Amniotic epithelial cell (primary cell): ENCODE measurements at places on chromosomes 7 and 10.

DNA sequence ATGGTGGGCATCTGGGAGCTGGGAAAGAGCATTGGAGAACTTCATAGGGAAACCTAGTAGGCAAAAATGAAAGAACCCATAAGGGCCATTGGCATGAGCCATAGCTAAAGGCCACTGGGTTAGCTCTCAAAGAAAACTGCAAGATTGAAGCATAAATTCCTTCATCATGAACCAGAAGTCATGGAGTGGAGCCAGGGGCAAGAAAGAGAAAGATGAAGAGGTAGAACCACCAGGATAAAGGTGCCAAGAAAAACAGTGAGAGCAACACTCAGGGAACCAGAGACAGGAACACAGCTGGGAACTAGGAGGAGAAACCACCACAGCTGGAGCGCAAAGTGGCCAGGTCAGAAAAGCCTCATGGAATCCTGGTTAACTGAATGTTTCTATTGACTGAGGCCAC, 11.5 kb upstream of the SGMS1 start:
- DNase-seq = no peak

DNA sequence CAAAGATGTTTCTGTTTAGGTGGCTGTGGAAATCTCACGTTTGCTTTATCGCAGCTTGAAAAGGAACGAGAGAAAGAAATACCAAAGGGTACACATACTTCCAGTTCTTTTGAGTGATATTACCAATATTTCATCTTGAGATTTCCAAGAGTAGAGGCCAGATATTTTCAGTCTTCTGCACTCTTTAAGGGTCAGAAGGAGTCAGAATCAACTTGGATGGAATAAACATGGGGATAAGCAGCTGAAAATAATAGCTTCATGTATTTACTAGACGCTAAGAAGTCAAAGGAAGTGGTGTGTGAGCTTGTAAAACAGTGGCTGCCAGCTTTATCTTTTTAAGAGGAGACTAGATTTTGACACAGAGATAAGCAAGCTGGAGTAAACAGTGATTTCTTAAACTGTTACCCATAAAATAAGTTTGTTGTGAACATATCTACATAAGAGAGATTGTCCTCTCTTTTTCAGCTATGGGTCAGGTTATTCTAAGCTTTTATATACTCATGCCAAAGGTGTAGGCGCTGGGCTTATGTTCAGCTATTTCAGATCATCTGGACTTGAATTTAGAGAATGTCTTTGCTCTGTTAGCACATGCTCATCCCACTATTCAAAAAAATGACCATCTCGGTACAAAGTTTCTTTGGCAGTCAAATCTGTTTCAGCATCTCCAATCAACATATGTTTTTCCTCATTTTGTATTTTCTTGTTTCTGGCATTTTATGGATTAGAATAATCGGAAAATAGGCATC, 170.8 kb upstream of the TCF7L2 start:
- peak; percentile 68 for DNase-seq

DNA sequence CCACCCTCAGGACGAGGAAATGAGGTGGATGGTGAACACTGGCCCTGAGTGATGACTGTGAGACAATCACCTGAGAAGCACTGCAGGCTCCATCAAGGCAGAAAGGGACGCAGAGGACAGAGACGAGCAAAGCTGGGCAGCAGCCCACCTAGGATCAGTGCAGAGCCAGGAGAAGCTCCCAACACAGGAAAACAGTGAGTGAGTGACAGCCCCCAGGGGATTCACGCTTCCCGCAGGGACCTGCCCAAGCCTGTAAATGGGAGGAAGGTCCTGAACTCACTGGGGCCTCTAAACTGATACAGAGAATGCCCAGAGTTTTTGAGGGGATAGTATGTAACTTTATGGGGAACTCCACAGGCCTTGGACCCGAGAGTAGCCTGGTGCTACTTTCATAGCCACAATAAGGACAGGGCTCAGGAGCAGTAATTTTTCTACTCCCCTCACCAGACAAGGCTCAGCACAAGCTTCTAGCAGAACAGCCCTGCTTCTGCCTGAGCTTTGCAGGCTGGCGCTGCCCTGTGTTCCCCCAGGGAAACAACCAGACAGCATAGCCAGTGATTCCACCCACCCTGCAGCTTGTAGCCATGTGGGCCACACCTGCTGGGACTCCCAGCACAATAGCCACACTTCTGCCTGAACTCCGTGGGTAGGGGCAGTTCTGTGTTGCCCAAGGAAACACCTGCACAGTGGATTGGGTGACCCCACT, 708.4 kb downstream of the POM121L12 start:
- no peak for DNase-seq

DNA sequence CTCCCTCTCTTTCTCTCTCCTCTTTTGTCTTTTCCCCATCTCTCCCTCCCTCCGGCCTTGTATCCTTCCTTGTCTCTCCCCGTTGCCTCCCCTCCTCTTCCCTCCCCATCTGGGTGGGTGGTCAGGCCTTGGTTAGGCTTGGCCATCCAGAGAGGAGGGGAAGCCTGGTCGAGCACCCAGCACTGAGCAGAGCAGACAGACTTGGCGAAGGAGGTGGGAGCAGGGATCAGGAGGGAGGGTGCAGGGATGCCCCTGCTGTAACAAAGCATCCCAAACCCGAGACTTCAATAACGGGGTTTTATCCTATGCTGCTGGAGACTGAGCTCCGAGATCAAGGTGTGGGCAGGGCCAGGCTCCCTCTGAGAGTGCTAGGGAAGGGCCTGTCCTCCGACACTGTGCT, 97.3 kb downstream of the PAXIP1 start:
- no peak for DNase-seq

GRCh38 chr10:5106553-5106952, 12.3 kb downstream of the AKR1C3 start:
- no peak for DNase-seq

GRCh38 chr10:46048152-46048551, 2.1 kb upstream of the MSMB start:
- DNase-seq = no peak

DNA sequence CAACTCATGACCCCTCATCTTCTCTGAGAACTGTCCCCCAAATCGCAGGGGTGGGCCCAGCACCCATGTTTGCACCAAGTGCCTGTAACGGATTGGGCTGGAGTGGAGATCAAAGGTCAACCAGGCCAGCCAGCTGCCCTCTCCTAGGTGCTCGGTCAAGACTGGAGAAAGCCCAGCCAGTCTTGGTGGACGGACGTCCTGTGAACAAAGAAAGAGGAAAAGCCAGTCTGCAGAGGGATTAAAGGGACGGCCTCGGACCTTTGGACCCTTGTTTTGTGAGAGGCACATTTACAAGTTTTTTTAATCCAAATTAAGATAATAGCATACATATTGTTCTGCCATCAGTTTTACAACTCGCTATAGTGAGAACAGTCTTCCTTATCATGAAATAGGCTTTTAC, 31.7 kb upstream of the GALNTL5 start:
- DNase-seq = no peak

DNA sequence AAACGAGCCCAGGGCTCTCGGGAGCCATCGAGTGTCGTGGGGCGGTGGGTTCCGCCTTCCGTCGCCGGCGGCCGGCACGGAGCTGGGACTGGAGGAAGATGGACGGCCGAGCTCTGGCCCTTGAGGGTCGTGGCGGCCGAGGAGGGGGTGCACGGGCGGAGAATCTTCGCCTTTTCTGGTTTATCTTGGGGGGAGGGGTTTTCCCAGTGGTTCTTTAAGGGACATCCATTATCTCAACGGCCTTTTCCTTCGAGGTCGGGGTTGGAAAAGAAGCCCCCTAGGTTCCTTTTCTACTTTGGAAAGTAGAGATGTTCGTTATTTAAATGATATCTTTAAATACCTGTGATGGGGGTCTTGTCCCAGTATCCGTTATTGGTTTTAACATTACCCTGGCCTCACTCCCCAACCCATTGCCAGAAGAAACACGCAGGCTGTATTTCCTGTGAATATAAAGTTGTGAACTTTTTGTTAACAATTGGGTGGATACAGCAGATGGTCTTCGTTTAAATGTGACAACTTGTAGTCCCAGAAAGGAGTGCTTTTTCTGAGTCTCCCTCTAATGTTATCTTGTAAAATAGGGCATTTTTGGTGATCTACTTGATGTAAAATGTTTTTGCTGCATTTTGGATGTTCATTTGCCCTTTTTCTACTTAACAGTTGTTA, 765 bp downstream of the CCAR1 start:
- DNase-seq = no peak

DNA sequence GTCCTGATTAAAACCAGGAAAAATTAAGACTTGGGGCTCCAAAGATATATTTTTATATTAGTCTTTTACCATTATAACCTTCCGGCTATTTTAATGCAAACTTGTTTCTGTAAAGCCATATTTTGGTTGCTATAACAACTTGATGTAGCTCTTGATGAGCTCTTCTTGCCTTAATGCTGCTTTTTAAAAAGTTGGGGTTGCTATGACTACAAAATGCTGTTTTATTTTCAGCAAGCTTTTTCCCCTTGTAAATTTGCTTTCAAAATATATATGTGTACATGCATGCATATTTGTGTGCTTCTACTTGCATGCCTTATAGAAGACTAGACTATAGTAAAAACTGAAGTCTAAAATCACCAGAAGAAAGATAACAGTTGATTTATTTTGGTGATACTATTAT, 99.7 kb downstream of the CSTF2T start:
- no peak for DNase-seq

GRCh38 chr10:43399320-43400310, 9.4 kb downstream of the HNRNPF start:
- peak; percentile 93 for DNase-seq

- no peak for DNase-seq
Measured at GRCh38 chr7:138834583-138834982, 36.6 kb upstream of the ATP6V0A4 start.

DNA sequence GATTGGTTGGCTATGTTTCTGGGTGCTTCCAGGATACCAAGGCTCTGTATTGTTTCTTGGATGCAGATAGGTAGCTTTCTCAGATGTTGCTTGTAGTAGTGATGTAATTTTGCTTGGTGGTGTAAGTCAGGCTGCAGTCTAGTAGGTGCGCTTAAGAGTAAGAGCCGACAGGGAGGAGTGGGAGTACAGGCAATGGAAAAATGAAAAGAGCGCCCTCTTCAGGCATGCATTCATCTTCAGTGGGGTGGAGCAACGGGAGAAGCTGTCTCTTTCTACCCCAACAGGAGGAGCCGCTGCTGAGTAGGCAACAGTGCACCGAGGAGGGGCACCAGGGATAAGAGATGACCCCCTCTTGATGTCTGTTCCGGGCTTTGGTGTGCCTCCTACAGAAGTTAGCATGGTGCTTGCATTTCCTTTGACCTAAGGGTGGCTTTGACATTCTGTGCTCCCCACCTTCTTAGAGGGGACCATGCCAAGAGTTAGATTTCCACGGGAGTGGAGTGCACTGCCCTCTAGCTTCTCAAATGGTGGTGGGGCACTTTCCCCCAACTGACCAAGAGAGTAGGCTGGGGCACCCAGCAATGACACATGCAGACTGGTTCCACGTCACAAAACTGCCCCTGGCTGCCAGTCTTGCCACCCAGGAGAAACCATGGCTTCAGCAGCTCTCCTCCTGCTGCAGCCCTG, 56.1 kb downstream of the ZNF783 start:
- peak; percentile 9 for DNase-seq

- no peak for DNase-seq
Measured at GRCh38 chr7:105320896-105321295, 67.8 kb downstream of the SRPK2 start.

GRCh38 chr10:79385392-79385795, 38.1 kb downstream of the PPIF start:
- DNase-seq = no peak

DNA sequence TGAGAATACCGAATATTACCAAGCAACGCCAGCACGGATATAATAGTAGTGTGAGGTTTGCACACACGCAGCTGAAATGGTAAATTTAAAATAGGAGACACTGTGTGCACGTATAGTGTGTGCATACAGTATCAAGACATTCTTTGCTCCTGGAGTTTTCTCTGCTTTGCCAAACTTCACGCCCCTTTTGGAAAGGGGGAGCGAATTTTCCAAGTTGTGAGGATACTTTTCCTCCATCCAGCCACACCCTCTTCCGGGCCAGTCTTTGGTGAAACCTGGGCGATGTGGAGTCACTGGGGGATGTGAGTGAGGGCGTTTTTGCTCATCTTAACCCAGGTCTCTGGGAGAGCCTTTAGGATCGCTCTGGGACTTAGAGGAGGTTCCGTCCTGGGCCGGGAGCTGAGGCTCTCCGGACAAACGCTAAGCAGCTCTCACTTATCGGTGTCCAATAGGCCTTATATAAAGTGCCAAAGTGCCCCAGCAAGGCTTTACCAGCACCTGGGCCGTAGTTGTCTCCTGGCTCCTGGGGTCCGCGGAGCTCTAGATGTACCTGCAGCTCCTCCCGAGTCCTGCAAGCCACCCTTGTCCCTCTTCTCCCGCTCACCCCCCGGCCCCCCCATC, 160.0 kb upstream of the MKI67 start:
- no peak for DNase-seq

GRCh38 chr10:28331841-28332240, 29.0 kb upstream of the MPP7 start:
- peak; percentile 56 for DNase-seq

DNA sequence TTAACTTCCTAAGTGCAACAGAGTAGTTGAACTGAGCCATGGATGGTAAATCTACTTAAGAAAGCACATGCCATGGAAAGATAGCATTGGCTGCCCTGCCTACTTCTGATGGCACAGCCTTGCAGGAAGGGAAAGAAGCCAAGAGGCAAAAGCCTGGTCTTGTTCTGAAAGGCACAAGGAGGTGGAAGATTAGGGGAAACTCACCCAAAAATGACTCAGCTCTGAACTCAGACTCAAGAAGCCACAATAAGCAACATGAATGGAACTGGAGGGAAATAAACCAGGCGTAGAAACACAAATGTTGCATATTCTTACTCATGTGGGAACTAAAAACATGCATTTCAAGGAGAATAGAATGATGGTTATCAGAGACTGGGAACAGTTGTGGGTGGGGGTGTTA, 20.8 kb upstream of the ALOX5 start:
- no peak for DNase-seq

DNA sequence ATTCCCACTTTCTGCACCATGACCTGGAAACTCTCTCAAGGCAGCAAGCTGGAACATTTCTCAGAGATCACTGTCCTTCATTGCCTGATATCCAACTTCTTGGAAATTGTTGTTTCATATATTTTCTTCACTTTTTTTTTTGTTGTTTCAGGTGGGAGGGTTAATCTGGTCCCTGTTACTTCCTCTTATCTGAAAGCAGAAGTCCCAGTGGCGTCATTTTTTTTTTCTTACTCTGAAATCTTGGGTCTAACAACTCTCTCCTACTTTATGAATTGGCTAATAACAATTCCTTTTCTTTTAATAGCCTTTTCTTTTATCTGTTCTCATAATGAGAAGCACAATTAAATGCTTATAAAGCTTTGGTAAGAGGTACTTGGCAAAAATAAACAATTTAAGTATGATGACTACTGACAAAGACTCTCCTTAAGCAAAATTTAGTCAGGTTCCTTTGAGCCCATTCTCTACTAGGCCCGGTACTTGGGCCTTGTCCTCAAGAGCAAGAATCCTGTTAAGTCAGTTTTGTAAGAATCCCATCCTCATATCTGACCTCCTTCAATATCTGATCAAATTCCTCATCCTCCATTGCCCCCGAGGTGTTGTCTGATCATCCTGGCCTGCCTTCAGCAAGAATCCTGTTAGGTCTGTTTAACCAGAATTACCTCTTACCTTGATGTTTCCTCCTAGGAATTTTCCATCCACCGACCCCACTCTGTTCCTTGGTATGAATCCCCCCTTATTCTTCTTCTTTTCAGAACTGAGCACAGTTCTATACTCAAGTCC, 11.5 kb upstream of the CC2D2B start:
- DNase-seq = no peak
